Natural killer cell treated with Interleukin-12 subunit alpha and Interleukin-12 subunit beta and Interleukin-15 and Interleukin-18, amount 100 ng/mL, for 72 hours (primary cell): ENCODE measurements at places on chromosomes 16 and 17.

- no peak for DNase-seq
Observed at GRCh38 chr16:1870365-1871082, 1.4 kb downstream of the MEIOB start.

GRCh38 chr17:75895370-75896155 lies 1.2 kb downstream of the TRIM65 start:
- DNase-seq: peak; percentile 55

- DNase-seq: no peak
Observed at GRCh38 chr17:64339516-64340490, 50.9 kb downstream of the PECAM1 start.

GRCh38 chr16:75092777-75093176 lies 23.8 kb downstream of the LDHD start:
- DNase-seq: no peak

GRCh38 chr17:31820691-31821435 lies 38.2 kb downstream of the COPRS start:
- DNase-seq: no peak

- no peak for DNase-seq
Observed at GRCh38 chr17:9810100-9810949, 11.6 kb downstream of the GSG1L2 start.

- DNase-seq: no peak
Observed at GRCh38 chr16:14564323-14564722, 65.7 kb downstream of the PARN start.
